Cerebellar nuclear complex (tissue), 1 donor: ENCODE measurements at places on chromosomes 7 and 10.

DNA sequence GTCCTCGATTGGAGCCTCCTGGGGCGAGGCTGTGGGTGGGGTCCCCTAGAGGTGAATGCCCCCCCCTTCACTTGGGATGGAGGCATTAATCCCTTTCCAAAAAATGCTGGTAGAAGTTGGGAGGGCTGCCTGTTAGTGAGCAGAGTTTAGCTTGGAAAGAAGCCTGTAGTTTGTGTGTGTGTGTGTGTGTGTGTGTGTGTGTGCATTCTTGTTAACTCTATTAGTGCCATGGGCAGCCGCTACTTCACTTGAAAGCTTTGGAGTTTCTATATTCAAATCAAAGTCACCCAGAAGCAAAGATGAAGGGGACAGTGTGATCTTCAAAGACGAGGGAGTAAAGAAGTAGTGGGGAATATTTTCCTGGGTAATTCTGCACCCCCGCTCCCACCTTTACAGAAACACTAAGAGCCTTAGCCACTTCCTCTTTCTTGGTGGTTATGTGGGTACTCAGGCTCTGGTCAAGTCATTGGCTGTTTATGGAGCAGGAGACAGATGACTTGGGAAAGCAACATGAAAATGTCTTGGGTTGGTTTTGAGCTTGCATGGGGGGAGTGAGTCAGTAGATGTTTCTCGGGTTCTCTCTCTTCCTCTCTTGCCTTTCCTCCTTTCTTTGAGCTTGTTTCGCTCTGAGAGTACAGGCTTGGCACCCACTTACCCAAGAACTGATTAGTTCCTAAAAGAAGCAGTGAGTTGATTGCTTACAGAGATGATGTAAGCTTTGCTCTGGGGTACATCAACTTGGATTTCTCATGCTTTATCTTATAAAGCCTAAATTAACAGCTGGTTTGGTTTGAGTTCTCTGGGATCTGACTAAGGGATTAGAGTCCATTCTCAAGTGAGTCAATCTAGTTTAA lies 35.9 kb downstream of the TCF7L2 start:
- no peak for DNase-seq

GRCh38 chr7:95989301-95989700 lies 216.9 kb downstream of the DYNC1I1 start:
- DNase-seq, result no peak

GRCh38 chr10:97120370-97120769 lies 65.4 kb downstream of the SLIT1 start:
- DNase-seq, result no peak

DNA sequence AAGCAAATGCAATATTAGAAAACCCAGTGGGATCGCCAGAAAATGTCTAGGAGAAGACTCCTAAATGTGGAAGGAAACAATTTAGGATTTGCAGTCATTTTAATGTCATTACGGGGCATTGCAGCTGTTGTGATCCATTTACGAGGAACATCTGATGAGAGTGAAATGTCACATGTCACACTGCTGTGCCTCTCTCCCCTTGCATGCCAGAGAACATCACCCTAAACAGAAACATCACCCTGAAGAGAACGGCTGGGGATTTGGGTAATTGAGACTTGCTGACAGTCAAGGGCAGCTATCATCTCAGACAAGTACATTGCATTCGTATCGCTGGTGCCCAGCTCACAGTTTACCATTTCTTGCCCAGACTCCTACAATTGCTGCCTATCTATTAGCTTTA lies 785.7 kb upstream of the POM121L12 start:
- DNase-seq, result no peak

- DNase-seq, result no peak
Measured at GRCh38 chr7:112515989-112516388, 35.2 kb downstream of the LSMEM1 start.

DNA sequence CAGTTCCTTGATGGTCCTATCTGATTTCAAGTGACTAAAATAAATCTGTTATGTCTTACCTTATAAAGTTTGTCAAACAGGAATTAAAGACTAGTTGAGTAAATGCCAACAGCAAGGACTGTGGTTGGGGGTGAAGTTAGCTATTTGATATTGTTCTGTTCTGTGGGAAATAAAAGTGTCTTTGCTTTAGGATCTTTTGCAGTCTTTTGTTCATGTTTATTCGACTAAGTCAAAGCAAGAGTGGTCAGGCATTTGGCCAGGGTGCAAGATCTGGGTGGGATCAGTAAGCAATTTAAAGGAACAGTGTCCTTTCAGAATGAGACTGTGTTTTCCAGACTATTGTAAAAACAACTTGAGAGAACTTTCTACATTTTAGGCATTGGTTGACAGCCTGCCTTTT lies at the start of gene COL28A1:
COL28A1 (minus strand) TSS at position 183 of the 400 bp plus-strand sequence. CDS start 2,998 bp downstream, outside the sequence.
- DNase-seq, result no peak

- no peak for DNase-seq
Measured at GRCh38 chr10:73493781-73494180, 2.0 kb downstream of the PPP3CB start.

- no peak for DNase-seq
Measured at GRCh38 chr7:26370011-26370410, 78.3 kb downstream of the SNX10 start.

DNA sequence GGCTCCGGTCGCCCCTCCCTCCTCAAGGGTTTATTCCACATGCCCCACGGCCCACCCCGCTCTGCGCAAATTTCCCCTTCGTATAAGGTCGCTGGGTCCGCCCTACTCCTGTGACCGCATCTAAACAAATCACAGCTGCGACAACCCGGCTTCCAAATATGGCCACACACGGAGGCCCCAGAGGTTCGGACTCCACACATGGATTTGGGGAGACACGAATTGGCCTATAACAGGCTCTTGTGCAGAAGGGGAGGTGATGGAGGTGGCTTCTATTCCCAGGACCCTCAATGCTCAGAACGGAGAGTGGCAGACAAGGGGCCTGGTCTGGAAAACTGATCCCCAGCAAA lies 90.1 kb downstream of the FOXL3 start:
- DNase-seq, result no peak

GRCh38 chr7:45938626-45939302 lies 17.7 kb upstream of the IGFBP3 start:
- DNase-seq, result no peak

DNA sequence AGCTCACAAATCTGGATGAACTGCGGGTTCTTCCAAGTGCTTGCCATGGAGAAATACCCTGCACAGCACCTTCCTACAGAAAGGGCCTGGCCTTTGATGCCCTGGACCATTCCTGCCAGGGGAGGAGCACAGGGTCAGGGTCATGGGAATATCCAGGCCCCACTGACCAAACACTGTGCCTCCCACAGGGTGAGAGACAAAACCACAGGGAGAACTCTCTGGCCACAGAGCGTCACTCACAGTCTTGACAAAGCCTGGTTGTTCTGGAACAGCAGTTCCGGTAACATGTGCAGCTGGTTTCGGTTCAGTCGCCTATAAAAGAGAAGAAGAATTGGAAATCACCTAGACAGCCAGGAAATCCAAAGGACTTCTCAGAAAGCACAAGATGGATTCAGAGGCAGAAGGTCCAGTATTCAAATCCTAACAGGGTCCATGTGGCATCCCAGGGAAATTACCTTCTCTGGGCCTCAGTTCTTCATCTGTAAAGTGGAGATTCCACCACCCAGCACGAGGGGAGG lies 28.1 kb downstream of the SLIT1 start:
- no peak for DNase-seq

DNA sequence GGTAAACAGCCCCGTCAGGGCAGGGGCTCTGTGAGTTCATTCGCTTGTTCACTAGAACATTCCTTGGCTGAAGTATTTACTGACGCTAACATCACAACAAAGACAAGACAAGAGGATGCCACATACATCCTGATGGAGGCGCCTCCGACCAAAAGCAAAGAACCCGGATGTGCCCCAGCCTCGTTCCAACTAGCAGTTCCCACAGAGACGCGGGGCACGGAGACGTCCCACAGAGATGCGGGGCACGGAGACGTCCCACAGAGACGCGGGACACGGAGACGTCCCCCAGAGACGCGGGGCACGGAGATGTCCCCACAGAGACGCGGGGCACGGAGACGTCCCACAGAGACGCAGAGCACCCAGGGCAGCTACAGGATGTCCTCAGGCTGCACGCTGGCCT lies 35.4 kb upstream of the CFAP46 start:
- DNase-seq, result no peak

GRCh38 chr10:416091-416515 lies 273.4 kb downstream of the DIP2C start:
- no peak for DNase-seq

DNA sequence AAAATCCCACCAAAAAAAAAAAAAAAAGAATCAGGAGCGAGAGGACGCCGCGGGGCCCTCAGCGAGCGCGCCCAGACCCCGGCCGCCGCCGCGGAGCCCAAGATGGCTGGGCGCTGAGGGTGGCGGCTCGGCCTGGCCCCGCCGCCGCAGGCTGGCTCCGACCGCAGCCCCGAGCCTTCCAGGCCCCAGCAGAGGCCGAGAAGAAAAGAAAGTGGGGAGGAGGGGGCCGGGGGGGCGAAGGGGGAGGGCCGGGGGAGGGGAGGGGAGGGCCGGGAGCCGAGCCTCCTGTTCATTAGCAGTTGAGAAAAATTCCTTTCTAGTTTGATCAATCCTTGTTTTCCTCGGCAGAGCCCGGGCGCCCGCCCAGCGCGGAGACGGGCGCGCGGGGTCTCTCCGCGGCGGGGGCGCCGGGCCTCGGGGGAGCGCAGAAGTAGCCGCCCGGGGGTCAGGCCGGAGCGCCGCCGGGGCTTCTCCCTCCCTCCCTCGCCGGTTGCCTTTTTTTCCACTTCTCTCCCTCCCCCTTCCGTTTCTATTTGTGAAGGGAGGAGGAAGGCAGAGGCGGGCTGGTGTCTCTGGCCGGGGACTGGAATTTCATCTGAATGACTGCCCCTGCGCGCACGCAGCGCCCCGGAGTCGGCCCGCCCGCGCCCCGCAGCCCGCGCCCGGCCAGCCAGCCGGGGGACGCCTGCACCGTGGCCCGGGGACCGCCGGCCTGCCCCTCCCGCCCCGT lies 778 bp upstream of the TRIM8 start:
- no peak for DNase-seq

- no peak for DNase-seq
Measured at GRCh38 chr7:41046221-41046761, 656.6 kb downstream of the INHBA start.

DNA sequence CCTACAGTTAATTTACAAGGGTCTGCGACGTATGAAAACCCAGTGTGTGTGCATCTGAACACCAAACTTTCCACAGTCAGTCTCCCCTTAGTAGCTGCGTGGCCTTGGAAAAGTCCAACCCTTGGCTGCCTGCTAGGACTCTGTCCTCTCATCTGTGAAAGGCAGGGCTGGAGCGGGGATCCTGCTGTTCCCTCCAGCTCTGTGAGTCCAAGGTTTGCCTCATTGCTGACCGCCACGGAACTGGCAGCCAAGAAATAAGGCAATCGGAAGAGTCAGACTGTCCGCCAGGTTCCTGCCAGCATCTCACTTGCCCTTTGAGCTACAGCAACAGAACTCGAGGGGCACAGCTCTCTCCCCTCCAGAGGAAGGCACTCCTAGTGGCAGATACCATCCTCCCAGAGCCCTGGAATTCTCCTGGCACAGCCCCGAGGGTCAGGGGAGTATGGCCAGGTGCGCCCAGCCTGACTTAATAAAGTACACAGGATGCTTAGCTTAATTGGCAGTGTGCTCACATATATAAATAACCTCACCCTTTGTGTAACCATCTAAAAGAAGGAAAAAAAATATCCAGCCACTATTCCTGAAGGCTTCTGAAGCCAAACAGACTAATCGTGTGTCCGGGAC lies 530.1 kb upstream of the FOXK1 start:
- no peak for DNase-seq

GRCh38 chr7:21671859-21672258 lies 129.0 kb downstream of the DNAH11 start:
- no peak for DNase-seq

DNA sequence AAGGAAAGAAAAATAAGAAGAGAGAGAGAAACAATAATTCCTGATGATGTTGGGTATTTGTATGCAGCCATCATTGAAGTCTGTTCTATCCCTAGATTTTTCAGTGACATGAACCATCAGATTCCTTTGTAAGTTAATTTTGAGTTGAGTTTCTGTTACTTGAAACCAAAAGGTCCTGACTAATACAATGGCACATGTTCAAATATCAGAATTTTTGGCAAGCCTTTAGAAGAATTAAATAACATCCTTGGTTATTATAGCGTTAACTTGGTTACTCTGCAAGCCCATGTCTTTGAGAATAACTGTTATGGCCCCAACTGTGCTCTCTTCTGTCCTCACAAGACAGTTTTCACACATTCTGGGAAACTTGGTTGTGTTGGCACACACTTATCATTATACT lies 66.5 kb downstream of the SYPL1 start:
- no peak for DNase-seq

- DNase-seq, result no peak
Measured at GRCh38 chr10:114911801-114912469, 26.1 kb upstream of the TRUB1 start.

DNA sequence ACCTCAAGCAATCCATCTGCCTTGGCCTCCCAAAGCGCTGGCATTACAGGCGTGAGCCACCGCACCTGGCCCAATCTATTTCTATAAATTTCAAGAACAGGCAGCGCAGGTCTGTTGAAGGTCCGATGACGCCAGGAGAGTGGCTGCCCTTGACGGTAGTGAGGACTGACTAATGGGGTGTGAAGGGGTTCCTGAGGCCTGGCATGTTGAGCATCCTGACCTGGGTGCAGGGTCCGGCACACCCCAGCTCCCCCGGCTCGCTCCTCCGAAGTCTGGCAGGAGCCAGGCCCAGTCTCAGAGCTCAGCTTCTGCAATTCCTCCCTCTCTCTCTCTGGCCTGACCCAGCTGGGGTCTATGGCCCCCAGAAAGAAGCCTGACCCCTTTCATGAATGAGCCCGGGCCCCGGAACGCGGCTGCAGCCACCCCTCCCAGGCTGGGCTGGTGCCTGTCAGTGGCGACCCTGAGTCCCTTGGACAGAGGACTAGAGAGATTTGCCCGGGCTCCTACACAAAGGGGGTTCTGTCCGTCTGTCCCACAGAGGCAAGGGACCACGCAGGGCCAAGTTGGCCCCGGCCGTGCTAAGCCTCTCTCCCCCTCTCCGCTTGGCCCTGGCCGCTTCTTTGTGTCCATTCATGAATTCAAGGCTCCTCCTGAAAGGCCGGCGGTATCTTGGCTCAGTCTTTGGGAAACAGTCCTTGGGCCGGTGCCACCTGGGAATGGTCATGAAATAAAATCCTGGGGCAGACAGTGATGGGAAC lies 18.8 kb downstream of the MMD2 start:
- DNase-seq, result no peak

- no peak for DNase-seq
Measured at GRCh38 chr7:67692425-67692824, 695.8 kb downstream of the TYW1 start.

DNA sequence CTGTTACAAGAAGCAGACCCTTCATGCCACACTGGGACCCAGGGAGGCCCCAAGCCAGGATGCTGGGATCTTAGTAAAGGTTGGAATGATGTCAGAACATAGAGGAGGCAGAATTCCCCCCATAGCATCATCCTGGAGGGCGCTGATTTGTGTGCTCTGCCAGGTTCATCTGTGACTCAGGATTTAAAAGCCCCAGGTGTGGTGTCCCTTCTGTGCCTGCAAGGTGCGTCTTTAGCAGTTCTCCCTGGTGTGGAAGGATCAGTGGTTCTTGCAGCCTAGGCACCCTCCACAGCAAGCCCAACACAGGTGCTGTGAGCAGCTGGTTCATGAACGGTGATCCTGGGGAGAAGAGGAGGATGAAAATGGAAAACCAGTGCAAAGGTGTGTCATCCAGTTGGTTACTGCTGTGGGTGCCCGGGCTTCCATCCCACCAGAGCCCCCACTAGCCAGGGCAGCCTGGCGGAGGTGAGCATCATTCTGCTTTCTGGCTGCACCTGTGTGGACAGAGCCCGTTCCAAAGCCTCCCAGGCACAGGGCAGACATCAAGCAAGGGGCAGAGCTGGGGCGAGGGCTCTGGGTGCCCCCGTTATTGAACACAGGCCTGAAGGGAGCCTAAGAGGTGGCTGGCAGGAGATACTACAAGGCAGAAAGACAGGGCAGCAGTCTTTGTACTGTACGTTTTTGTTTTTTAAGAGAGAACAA lies 49.5 kb downstream of the IKZF1 start:
- DNase-seq, result no peak
